ENCODE measurements at places on chromosomes 2 and 18.

- peak; percentile 51 for DNase-seq
Observed at GRCh38 chr18:21194871-21195771, 46.9 kb upstream of the GREB1L start.

GRCh38 chr2:192148241-192148619 is 46.5 kb downstream of the TMEFF2 start:
- no peak for DNase-seq

DNA sequence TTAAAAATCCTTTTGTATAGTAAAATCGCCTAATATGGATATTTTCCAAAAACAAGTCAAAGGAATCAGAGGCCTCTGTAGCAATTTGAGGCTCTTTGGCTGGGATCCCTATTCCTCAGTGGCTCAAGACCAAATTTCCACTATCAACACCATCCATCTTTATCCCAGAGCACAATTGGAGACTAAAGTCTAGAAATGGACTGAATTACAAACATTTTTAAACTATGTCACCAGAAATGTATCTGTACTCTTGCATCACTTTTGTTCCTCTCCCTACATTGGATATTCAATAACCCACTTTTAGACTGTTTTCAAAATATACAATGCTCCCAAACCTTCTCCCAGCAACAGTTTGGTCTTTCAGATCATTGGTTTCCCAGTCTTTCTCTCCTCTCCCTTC is 140.4 kb upstream of the KLHL29 start:
- peak; percentile 32 for DNase-seq

- no peak for DNase-seq
Observed at GRCh38 chr18:71505526-71505925, 1038.6 kb downstream of the CBLN2 start.

- no peak for DNase-seq
Observed at GRCh38 chr2:47725808-47726207, 57.1 kb upstream of the MSH6 start.

DNA sequence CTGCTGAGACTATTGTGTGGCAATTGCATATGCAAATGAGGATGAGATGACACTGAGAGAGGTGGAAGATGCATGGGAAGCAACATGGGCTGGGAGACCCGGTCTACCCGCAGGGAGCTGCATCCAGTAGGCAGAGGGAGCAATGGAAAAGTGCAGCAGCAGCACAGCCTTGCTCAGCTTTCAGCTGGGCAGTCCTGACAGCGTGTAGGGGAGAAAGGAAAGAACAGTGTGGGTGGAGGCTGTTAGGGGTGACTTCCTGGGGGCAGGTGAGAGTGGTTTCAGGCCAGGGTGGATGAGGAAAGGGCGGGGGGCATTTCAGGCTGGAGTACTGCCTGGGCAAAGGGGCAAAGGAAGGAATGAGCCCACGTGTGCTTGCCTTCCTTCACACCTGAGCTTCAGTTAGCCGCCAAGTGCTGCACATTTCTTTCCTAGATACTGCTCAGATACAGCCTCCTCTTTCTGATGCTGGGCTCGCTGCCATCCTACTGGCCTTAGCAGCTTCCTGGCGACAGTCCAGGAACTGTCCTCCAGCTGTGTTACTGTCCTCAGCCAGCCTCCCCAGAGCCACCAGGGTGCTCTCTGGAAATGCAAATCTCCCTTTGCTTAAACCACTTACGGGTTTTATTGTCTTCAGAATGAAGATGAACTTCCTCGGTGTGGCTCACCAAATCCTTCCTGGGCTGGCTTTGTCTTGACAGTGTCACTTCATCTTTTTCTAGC is 276.3 kb downstream of the TSN start:
- DNase-seq: peak; percentile 14

DNA sequence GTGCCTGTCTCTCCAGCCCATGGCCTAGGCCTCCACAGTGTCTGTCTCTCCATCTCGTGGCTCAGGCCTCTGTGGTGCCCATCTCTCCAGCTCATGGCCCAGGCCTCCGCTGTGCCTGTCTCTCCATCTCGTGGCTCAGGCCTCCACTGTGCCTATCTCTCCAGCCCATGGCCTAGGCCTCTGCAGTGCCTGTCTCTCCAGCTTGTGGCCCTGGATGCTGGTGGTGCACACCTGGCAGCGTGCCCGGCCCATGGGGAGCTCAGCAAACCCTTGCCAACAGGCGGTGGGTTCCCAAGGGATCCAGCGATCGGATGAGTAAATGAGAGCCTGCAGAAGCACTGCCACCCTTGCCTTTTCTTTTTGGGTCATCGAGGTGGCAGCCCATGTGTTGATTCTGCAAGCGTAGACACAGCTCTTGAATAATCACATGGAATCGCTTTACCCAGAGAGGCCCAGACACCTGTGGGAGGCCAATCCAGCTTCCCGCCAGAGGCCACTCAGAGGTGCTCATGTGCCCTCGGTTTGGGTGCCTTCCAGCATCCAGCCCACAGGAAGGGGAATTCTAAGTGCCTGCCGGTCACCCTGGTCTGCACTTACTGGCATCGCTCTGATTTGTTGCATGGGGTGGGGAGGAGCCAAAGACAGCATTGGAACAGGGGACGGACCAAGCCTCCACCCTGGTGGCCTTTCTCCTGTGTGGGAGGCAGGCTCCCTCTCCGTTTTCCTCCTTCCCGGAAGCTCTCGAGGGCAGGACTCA is 101.8 kb upstream of the HDAC4 start:
- DNase-seq: no peak

GRCh38 chr2:239157771-239158170 is 243.0 kb downstream of the HDAC4 start:
- no peak for DNase-seq

DNA sequence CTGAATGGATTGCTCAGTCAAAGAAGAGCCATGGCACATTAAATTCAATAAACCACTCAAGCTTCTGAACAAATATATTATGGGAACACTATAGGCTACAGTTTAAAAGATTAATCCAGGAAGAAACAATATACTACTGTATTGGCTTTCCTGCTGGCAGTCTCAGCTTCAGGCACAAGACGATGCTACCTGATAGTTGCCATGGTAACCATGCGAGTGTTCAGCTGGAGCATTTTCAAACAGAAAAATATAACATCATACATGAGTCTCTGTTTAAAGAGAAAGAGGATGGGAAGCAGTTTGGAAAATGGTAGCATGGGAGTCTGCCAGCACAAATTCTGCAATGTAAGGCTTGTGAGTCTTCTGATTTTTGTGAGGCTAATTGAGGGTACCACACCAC is 65.9 kb upstream of the CPO start:
- no peak for DNase-seq

GRCh38 chr18:46712406-46712805 is 44.4 kb downstream of the ST8SIA5 start:
- peak; percentile 86 for DNase-seq

- no peak for DNase-seq
Observed at GRCh38 chr2:60440079-60440766, 113.2 kb downstream of the BCL11A start.

DNA sequence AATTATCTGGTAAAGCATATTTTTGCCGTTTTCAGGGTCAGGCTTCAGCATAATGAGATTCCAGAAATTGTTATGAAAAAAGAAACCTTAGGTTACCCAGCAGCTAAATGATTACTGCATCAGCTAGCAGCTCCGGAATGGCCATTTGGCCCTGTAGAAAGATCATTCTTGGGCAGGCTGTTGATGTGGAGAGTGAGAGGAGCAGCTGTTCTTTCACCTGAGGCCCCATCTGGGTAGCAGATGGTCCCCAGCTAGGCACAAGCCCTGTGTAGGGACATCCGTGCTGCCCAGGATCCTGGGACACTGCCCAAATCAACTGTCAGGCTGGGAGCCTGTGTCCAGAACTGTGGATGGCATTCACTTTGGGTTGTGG is 61.8 kb downstream of the NEDD4L start:
- no peak for DNase-seq

DNA sequence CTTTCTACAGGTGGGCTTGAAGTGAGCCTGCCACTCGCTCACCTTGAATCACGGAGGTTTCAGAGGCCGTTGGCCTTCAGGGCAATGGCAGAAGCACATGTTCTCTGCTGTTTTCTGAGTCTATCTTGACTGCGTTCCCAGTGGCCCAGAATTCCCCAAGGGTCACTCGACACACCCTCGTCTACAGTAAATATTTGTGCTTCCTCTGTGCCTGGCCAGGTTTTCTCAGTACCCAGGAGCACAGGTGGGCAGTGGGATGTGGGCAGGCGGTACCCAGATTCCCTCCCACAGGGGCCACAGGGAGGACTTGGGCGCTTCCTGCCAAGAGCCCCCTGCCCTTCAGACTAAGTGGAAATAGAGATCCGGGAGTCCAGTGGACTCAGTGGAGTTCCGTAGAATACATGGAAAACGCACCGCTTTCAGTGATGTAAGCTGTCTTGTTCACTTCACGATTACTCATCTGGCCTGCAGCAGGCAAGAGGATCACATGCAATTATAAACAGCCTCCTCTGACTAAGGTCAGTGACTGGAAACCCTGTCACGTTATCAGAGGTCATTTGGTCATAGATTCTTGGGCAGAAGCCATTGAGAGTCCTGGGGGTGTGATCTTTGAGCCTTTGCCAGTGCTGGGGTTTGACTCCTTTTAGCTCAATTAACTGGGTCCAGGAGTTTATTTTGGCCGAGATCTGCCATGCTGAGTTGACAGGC is 179.8 kb downstream of the NEDD4L start:
- DNase-seq: peak; percentile 80

- DNase-seq: no peak
Observed at GRCh38 chr2:57544624-57545023, 502.0 kb upstream of the VRK2 start.

DNA sequence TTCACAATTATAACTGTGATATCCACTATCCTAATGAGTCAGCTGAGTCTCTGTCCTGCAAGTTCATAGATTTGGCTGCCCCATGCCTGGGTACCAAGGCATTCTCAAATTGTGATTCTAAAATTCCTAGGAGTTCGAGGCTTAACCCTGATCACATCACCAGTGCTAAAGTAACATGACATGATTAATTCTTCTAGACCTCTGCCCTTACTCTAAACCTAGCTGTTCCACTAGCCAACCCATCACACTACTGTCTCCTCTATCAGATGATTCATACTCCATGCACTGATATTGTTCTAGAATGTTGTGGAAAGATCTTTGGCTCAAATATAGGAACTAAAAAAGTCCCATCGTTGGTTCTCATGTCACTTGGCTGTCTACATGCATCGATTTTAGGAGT is 487.6 kb downstream of the PIK3C3 start:
- DNase-seq: peak; percentile 7

DNA sequence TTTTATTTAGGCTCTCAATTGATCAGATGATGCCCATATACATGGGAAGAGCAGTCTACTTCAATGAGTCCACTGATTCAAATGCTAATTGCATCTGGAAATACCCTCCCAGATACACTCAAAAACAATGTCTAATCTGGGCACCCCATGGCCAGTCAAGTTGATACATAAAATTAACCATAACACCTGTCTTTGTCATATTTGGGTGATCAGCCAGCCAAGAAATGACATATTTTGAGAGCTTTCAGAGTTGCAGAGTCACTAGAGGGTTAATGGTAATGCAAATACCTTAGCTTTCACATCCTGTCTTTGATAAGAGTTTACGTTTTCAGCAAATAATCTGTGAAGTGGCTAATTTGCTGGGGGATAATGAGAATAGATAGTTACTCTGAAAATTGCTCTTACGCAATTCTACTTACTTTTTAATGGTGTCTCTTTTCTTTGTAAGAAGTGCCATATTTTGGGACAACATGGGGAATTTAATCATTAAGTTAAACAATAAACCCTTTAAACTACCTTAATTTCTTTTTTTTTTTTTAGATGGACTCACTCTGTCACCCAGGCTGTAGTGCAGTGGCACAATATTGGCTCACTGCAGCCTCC is 49.1 kb downstream of the CCDC195 start:
- DNase-seq: no peak

DNA sequence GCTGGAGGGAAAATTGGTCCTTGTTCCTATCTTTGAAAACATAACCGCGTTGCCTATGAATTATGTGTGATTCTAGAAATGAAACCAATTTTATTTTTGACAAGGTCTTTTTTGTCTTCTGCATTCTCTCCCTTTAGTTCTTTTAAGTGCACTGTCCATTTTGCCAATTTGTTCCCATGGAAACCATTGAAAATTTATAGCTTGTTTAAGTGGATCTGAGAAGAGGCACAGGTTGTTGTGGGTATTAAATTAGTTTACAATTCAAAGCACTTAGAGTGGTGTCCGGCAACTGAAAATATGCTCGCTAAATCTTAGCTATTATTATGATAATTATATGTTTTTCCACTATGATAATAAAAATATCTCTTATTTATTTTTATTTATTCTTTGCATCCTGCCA is 107.5 kb upstream of the FSHR start:
- DNase-seq: no peak

DNA sequence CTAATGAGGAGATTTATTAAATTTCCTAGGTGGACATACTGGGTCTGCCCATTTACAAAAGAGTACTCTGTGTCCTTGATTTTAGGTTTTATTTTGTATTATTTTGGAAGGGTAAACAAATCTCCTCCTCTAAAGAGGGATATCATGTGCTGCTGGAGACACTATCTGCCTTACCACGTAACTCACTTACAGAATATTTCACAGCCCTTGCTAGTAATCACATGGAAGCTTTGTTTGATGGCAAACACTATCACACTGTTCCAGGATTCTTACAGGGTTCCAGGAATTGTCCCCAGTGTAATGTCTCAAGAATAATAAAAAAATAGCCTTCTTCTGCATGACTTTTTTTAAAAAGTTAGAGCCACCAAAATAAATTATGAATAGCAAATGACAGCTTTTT is 29.2 kb upstream of the ACVR1C start:
- no peak for DNase-seq

GRCh38 chr18:67411116-67411515 is 105.4 kb downstream of the DSEL start:
- no peak for DNase-seq

DNA sequence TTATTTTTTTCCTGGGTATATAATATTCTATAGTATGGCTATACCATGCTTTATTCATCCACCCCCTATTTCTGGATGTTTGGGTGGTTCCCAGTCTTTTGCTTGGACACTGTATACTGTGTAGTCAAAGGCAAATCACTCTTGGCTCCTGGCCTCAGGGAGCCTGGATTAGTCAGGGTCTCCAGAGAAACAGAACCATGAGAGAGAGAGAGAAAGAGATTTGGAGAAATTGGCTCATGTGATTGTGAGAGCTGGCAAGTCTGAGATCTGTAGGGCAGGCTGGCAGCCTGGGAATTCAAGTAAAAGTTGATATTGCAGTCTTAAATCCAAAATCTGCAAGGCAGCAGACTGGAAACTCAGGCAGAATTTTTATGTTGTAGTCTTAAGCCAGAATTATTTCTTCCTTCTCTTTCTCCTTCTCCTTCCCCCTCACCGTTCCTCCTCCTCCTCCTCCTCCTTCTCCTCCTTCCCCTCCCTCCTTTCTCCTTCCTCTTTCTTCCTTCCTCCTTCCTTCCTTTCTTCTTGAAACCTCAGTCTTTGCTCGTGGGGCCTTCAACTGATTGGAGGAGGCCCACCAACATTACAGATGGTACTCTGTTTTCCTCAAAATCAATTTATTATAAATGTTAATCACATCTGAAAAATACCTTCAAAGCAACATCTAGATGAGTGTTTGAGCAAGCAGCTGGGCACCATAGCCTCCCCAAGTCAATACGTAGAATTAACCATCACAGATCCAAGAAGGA is 33.0 kb downstream of the CTIF start:
- no peak for DNase-seq

Measured in fibroblast of upper back skin (primary cell).